ENCODE measurements at places on chromosomes 6 and 20.

DNA sequence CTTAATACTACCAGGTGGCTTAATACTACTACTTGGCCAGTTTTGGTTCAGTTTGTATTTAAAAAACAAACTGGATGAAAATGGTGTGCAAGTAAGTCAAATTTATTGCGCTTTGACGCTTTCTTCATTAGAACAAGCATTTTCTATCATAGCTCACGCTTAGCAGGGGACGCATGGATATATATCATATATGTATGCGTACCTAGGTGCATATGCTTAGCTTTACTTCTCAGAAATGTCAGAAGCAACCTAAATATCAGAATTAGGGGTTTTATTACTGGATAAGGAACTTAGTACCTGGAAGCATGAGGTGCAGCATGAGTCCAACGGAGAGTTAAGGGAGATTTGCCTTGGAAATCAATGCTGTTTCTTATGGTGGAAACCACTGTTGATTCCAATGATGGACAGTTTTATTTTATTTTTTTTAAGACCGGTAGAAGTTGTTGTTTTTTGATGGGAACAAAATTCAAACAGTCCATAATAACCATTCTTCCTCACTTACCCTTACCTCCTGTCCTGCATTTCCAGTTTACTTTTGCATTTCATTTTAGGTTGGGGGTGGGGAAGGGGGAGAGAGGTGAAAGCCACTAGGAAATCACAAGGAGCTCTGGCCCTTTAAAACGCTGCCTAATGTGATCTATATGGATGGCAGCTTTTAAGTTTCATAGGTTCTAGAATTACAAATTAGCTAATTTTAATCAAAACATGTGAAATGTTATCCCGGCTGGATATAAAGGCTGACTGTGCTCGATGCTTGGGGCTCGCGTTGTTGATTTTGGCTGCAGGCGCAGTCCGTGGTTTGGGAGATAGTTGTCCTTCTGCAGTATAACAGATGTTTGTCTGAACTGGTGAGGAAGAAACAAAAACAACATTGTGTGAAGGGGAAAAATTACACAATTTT is 2.1 kb downstream of the SOBP start:
- DNase-seq: peak; percentile 67

DNA sequence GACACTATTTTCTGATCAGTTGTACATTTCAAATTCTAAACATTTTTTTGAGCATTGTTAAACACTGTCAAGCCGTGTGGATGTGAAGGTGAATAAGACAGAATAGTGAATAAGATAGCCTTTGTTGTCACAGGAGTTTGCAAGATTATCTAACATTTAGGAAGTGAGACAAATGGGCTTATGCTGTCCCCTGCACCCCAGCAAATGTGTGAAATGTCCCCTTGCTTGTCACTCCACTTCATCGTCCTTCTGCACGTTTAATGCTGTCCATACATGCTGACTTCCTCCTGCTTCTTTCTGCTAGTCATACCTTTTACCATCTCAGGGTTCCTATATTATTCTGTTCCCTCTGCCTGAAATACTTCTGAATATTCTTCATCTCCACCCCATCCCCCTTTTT is 62.6 kb downstream of the CBFA2T2 start:
- DNase-seq: no peak

- DNase-seq: no peak
Measured at GRCh38 chr20:6719369-6719721, 48.1 kb upstream of the BMP2 start.

DNA sequence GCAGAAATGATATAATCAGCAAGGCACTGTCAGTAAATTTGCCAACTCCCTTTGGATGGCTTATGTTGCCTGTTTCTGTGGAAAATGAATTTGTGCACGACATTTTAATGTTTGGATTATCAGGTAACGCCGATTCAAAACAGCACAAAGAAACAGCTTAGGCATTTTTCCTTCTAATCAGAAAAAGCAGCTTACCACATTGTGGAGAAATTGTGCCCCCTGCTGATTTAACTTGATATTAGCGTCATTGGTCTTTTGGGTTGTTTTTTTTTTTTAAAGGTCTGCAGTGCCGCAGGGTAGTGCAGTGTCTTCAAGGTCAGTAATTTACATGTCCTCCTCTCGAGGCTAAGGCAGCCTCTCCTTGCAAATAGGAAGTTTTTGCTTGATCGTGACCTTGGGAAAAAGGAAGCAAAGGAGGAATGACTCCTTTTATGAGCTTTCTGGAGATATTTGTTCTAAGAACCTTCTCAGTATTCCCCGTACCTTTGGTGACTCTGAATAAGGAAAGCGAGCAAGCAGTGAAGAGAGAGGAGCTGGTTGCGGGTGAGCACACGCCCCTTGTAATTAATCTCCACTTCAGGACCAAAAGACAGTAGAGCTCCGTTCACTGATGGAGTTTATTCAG is 79.1 kb downstream of the ELOVL4 start:
- no peak for DNase-seq

GRCh38 chr6:53768636-53769035 is 26.2 kb upstream of the LRRC1 start:
- DNase-seq: no peak
